ENCODE measurements at places on chromosomes 13 and 19.

DNA sequence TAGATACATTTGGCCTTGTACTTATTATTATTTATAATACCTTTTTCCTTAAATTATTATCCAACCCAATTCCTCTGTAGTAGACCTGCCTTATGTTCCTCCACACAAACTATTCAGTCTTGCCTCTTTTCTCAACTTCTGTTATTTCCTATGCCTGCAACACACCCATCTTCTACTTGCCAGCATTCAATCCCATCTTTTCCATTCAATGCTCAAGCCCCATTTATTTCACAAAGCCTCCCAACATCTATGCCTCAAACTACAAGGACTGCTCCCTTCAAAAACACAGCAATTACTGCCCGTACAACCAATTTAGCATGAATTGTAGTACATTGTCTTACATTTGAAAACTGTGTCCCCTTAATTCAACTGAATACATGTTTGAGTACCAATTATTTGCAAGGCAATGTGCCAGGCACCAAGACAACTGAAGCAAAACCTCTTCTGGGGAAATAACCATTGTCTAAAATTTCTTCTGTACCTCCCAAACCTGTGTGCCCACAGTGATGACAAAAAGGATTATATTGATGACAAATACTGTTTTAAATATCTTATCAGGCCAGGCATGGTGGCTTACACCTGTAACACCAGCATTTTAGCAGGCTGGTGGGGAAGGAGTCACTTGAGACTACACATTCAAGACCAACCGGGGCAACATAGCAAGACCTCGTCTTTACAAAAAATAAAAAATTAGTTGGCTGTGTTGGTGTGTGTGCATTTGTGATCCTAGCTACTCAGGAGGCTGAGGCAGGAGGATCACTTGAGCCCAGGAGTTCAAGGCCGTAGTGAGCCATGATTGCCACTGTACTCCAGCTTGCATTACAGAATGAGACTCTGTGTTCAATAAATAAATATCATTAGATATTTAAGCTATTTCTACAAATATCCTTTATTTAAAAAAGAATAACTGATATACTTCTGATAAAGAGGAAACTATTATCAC lies 35.1 kb downstream of the ELF1 start:
- no peak for DNase-seq

DNA sequence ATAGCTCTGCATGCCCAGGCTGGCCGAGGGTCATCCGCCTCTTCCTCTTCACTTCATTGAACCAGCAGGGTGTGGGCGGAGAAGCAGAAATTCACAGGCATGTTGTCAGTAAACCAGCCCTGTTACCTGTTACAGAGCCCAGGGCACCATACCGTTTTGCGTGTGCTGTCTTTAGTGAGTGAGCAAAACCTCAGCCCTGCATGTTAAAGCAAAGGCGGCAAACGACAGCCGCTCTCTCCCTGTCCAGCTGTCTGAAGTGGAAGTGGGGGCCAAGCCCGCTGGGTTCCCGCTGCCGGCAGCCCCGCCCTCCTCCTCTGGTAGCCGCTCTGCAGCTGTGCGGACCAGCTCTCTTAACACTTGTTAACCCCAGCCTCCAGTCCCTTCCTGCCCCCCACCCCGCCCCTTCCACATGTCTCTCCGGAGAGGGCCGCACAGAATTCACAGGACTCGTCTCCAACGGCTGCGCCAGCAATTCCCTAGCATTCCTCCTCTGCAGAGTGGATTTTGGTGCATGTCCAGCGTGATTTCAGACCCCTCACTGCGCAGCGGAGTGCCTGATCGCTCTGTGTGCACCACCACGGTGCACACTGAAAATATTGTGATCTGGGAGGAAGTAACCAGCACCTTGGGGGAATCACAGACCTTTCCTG lies 12.7 kb downstream of the KLHL26 start:
- DNase-seq = no peak

GRCh38 chr19:51163257-51163656 lies 21.2 kb downstream of the SIGLEC7 start:
- no peak for DNase-seq

DNA sequence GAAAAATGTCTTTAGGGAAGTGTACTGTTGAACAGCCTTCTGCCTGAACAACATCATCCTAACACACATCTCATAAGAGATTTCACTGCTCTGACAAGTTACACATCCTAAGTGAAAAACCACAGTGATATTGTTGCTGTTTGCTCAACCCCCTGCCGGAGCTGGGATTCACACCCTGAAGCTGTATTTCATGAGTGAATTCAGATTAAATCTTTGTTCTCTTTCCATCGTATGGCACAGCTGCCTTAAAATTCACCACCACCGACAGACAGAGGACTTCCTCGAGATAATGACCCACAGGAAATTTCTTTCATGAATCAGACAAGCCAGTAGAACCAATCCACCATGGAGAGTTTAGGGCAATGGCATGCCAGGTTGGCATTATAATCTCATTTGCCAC lies 280.8 kb downstream of the DCT start:
- DNase-seq = no peak

GRCh38 chr19:42316223-42317211 lies 3.4 kb downstream of the TMEM145 start:
- DNase-seq = no peak

DNA sequence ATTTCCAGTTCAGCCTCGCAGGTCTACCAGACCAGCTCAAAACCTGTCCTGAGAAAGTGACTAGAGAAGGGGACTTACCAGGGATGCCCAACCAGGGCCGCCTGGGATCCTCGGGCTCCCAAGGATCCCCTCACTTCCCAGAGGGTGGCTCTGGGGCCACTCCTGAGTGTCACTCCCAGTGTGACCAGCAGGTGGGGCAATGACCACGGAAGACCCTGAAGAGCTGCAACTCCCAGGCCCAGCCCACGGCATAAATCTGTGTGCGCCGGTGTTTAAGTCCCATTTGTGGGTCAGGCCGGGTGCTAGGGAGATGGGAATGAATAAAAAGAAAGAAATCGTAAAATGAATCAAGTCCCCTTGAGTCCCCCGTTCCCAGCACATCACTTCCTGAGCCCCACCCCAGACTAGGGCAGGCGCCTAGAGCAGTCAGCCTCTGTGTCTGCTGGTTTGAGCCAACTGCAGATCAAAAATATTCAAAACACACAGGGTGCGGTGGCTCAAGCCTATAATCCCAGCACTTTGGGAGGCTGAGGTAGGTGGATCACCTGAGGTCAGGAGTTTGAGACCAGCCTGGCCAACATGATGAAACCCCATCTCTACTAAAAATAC lies 10.7 kb downstream of the PTGIR start:
- DNase-seq = peak; percentile 87

DNA sequence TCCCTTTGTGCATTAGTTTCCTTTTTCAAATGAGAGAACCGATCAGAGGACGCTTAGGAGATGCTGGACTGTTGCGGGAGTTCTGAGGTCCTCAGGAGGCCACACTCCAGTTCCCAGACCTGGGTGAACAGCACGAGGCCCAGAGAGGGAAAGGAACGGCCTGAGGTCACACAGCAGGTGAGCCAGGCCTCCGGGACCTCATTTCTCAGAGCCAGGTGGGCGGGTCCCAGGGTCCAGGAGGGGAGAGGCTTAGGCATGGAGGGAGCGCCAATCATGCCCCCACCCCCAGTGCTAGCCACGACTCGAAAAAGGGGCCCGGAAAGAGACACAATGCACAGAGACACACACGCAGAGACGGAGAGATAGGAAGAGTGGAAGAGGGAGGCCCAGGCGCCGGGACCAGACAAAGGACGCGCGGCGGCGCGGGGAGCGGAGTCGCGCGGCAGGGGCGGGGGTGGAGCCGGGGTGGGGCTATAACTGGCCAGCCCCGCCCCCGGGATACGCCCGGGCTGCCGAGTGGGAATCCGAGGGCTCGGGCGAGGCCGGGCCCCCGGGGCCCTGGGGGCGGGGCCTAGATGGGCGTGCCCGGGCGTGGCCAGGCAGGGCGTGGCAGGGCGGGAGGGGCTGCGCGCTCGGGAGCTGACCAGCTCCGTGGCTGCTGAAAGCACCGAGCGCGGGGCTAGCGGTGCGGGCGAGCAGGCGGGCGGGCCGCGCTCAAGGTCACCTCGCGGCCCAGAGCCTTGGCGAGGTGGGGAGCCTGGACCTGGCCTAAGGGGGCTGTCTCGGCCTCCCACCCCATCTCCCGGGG lies 1.6 kb downstream of the ELAVL3 start:
- no peak for DNase-seq

DNA sequence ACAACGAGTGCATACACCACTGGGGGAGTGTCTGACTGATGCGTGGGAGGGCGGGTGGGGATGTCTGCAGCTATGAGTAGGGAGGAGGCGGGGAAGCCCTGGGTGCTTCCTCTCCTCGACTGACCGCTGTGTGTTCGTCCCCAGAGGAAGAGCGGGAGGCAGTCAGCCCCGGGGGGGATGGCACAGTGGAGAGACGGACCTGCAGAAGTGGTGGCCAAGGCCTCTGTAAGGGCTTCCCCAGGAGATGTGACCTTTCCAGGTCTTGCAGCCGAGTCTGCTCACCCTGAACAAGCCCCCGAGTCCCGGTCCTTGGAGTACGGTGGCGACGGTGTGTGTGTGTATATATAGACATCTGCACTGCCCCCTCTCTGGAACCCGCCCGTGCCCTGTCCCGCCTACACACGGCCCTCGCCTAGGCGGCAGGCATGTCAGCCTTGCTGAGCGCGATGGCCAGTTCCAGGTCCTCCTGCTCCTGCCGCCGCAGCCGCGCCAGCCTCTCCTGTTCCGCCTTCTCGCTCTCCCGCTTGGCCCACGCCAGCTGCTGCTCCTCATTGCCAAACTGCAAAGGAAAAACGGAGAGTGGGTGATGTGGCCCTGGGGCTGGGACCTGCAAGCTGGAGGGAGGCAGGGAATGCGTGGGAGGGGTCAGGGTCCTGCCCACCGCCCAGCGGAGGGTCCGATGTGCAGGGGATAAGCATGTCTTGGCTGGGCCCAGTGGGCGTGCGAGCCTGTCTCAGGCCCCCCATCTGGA lies 30.8 kb downstream of the KLF2 start:
- DNase-seq = no peak

DNA sequence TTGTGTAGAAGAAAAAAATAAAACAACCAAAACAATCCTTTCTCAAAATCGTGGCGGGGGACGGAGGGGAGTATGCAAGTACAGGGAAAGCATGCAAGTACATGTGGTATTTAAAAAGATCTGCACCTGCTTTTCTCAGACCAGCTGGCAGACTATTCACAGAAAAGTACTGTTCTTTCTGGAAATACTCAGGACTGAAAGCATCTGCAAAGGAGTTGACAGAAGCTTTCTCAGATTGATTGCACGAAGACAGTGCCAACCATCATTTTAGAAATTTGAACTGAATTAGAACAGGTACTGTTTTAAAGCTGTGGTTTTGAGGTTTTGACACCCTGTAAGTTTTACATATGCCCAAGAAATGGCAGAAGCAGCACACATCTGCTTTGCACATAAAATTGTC lies 19.8 kb upstream of the PCDH8 start:
- no peak for DNase-seq

GRCh38 chr19:56750658-56751057 lies 79.1 kb upstream of the ZNF835 start:
- DNase-seq = no peak

DNA sequence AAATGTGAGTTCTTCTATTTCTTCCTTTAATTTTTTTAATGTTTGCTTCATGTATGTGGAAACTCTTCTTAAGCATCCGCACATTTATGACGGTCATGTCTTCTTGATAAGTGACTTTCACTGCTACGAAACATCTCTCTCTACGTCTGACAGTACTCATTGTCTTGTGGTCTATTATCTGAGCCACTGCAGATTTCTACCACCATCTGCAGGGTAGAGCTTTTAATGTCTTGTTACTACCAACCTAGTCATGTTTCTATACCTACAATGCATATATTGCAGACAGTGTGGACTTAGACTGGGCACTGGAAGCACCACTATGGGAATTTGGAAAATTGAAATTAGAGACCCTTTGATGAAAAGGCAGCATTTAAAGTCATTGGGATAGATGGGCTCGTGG lies 75.4 kb upstream of the ARHGEF7 start:
- DNase-seq = no peak

GRCh38 chr19:36950335-36951119 lies 34.4 kb downstream of the ZNF568 start:
- DNase-seq = no peak

DNA sequence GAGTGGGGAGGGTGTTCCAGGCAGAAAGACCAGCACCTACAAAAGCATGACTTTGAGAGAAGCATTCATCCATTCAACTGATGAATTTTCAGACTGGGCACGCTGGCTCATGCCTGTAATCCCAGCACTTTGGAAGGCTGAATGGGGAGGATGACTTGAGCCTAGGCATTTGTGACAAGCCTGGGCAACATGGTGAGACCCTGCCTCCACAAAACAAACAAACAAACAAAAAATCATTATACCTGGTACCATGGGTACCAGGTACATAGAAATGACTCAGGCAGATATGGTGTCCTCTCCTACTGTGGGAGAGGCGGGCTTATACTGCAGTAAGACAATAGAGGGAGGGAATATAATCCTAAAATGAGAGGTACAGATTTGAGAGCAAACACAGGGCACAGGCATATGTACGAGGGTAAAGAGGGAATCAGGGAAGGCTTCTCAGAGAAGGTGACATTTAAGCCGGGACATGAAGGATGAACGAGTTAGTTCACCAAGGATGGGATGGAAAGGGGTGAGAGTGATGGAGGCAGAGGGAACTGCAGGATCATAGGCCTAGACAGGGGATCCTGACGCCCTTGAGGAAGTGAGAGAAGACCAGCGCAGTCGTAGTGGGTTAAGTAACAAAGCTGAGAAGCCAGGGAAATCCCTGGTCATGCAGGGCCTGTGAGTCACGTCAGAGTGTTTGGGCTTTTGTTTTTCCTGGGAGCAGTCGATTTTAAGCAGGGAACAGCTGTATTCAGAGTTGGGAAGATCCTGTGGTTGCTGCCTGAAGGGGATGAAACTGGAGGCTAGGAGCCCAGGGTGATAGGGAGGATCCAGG lies 2.9 kb downstream of the CYP2S1 start:
- DNase-seq = no peak

- DNase-seq = no peak
Observed at GRCh38 chr13:39836038-39836437, 180.6 kb downstream of the COG6 start.

DNA sequence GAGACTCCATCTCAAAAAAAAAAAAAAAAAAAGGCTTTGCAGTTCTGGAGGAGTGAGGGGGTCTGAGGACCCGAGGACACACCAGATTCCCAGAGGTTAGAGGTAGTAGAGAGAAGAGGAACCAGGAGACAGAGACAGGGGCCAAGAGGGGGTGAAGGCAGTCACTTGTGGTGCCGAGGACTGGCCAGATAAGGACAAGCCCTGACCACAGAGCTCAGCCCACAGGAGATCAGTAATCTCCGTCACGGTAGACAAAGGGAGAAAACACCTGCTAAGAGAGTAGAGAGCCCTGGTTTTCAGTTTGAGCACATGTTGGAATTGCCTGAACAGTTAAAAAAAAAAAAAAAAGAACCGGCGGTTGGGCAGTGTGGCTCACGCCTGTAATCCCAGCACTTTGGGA lies 1.7 kb upstream of the PRAM1 start:
- no peak for DNase-seq
